Forelimb muscle (tissue), 1 donor: ENCODE measurements at places on chromosomes 7 and 10.

DNA sequence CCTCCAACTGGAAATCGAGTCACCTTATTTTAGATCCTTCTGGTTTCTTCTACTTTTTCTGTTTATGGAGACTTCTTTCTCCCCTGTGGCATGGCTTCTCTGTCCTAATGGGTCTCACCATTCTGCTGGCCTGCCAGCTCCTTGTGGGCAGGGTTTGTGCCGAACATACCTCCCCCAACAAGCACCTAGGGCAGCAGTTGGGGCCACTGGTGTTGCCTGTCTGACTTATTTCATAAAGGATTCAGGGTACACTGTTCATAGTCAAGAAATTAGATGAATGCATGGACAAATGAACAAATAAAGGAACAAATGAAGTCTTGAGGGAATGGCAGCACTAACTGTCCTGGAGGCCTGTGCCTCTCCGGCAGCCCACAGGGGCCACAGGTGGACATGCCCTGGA is 55.6 kb upstream of the DOCK1 start:
- DNase-seq = no peak

GRCh38 chr10:67250686-67251085 is 324.9 kb downstream of the LRRTM3 start:
- DNase-seq = no peak

DNA sequence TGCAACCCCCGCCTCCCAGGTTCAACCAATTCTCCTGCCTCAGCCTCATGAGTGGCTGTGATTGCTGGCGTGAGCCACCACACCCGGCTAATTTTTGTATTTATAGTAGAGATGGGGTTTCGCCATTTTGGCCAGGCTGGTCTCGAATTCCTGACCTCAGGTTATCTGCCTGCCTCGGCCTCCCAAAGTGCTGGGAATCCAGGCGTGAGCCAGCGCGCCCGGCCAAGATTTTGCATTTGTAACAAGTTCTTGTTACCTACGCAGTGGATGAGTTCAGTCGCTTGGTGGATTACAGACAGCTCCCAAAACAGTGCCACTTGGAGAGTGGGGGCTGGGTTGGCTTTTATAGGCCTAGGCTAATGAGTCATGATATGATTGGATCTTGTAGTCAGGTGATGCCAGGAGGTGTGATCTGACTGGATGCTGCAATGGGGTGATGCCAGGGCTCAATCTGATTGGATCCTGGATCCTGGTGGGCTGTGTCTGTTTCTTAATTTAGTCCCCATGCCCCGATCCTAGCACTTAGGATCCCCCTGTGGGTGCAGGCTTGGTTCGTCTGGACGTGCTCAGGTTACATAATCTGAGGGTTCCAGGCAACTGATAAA is 20.3 kb downstream of the SBDS start:
- DNase-seq = no peak

- DNase-seq = no peak
These were observed 79.2 kb downstream of the RBM20 start for GRCh38 chr10:110723224-110723891.
